ENCODE measurements at places on chromosomes 16 and 17.

DNA sequence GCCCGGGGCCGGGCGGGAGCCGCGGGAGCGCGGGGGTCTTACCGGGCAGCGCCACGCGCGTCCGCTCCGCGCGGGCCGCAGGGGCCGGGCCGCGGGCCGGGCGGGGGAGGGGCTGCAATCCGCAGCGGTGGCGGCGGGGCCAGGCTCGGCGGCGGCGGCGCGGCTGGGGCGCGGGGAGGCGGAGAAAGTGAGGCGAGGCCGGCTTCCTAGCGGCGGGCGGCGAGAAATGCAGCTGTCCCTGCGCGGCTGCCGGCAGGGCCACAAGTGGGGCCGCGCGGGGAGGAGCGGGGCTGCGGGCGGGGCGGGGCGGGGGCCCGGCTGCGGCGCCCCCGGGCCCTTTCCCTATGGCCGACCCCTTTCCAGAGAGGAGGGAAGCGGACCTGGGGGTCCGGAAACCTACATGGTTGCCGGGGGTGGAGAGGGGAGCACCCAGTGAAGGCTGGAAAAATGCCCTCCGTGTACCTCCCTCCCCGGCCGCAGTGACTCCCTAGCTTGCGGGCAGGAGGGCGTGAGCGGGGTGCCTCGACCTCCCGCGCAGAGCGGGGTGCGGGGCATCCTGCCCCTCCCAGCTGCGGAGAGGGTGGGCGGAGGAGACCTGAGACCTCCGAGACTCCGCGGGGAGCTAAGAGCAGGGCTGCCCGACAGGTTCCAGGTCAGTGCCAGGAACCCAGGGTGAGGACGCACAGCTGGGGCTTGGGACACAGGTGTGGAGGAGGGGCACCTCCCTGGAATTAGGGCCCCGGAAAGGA lies at the start of gene CUEDC1:
TSS of gene CUEDC1 (minus strand) at position 230 of the 749 bp plus-strand sequence. CDS start 69,848 bp downstream, outside the sequence.
- DNase-seq, result no peak

DNA sequence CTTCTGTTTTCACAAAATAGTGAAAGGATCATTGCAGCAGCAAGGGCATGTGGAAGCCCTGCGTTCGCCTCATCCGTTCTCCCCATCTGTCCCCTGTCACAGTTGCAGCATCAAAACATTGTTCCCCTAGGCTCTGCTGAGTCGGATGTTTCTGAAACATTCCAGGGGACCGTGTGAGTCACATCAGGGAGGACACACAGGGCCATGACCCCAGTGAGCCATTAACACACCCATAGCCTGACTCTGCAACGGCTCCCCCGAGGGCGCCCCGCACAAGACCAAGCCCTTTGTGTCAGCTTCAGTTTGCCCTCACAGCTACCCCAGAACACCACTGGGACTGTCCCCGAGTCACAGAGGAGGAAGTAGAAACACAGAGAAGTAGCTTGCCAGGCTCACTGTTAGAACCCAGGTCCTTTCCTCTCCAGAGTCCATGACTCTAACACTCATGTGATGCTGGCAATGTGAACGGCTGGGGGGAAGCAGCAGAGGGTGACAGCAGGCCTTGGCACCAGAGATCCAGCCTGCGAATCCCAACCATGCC lies 63.3 kb upstream of the HSBP1 start:
- no peak for DNase-seq

DNA sequence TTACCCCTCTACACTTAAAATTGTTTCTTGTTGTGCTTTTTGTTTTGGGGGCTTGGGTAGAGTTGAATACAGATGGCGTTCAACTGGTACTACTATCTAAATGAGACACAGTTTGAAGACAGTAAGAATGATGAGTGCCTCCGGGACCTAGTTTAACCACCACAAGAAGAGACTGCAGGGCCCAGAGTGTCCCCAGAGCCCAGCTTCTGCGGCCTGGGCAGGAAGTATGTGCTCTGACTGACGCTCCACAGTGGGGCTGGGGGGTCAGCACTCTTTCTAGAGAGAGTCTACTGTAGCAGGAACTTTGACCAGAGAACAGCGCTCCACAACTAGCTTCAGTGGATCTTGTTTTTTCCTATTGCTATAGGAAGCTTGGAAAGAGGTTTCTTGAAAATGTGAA lies 174.0 kb downstream of the VPS53 start:
- DNase-seq, result no peak

DNA sequence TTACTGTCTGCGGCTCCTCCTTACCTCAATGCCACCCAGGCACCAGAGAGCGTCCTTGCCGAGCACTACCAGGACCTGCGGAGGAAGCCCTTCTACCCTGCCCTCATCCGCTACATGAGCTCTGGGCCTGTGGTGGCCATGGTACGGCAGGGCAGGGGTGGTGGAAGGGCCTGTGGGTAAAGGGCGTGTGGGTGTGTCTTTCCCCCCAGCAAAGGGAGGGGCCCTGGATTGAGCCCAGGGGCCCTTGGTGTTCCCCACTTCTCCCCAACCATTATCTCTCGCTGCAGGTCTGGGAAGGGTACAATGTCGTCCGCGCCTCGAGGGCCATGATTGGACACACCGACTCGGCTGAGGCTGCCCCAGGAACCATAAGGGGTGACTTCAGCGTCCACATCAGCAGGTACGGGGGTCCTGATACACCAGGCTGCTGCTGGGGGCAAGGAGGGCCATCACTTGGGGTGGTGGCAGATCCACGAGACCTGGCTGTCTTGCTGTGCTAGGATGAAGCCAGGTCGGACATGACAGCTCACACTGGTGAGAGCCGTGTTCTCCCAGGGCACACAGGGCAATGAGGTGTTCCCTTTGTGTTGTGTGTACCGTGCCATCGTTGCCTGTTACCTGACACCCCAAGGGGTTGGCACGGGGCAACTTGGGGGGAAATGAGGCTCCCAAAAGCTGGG lies 2.2 kb upstream of the DECR2 start:
- no peak for DNase-seq

- peak; percentile 77 for DNase-seq
These were observed 22.8 kb upstream of the SLC47A1 start for GRCh38 chr17:19510903-19511302.

- no peak for DNase-seq
These were observed 65.7 kb upstream of the LRRC37A3 start for GRCh38 chr17:64984851-64985521.

GRCh38 chr16:5642436-5642835 lies 544.8 kb upstream of the EEF2KMT start:
- DNase-seq, result no peak

DNA sequence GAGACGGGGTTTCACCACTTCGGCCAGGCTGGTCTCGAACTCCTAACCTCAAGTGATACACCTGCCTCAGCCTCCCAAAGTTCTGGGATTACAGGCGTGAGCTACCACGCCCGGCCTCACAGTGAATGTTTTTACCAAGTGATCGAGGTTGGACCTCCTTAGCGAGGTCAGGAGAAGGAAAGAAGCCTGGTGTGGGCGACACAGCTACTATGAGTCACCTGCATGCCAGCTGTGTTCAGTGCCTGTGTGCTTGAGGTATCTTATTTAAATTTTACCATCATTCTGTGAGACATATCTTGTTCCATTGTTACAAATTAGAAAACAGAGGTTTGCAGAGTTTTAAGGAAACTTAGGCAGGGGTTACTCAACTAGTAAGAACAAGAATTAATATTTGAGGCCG lies 174.8 kb upstream of the DYNLRB2 start:
- no peak for DNase-seq

DNA sequence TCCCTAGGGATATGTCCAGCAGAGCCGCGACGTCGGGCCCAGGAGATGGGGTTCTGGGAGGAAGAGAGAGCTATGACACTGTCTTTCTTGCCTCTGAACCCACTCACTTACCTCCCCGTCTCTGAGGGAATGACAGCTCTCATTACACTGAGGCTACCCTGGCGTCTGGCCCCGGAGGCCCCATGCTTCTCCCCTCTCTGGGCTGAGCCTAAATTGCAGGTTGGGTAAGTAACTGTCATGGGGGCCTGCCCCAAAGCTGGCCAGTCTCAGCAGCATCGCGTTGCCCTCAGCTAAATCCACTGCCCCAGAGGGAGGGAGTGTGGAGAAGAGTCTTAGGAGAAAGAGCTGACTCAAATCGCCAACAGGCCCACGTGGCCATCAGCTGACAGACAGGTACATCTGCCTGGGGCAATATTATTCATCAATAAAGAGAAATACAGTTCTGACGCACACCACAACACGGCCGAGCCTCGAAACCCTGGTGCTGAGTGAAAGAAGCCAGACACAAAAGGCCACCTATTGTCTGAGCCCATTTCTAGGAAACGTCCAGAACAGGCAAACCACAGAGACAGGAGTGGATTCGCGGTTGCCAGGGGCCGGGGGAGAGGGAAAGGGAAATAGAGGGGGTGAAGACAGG lies 156.4 kb downstream of the C16orf95 start:
- DNase-seq, result no peak

DNA sequence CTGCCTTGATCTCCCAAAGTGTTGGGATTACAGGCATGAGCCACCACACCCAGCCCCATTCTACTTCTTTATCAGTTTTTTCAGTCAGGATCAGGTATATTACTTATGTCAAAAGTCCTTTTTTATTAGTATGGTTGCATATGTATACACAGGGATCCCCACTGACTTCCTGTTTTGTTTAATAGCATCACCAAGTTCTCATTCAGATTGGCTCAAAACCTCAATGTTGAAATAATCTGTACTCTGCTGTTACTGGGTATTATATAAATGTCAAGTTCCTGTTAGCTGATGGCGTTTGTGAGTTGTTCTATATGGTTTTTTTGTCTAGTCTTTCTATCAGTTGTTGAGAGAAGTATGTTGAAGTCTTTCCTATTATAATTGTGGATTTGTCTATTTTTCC lies 168.5 kb downstream of the BCAS3 start:
- DNase-seq, result no peak

DNA sequence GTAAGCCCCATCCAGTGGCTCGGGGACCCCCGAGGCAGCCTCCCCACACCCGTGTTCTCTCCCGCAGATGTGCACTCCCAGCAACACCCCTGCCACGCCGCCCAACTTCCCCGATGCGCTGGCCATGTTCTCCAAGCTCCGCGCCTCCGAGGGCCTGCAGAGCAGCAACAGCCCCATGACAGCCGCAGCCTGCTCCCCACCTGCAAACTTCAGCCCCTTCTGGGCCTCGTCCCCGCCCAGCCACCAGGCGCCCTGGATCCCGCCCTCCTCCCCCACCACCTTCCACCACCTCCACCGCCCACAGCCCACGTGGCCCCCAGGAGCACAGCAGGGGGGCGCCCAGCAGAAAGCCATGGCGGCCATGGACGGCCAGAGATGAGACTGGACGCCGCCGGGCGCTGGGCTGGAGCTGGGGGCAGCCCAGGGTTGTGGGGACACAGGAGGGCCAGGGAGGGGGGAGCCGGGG lies 5.0 kb downstream of the UBALD2 start:
- DNase-seq, result no peak

- DNase-seq, result no peak
These were observed 35.2 kb downstream of the MAP2K4 start for GRCh38 chr17:12055889-12056288.

GRCh38 chr17:80119271-80119791 lies 17.9 kb downstream of the GAA start:
- DNase-seq, result no peak

DNA sequence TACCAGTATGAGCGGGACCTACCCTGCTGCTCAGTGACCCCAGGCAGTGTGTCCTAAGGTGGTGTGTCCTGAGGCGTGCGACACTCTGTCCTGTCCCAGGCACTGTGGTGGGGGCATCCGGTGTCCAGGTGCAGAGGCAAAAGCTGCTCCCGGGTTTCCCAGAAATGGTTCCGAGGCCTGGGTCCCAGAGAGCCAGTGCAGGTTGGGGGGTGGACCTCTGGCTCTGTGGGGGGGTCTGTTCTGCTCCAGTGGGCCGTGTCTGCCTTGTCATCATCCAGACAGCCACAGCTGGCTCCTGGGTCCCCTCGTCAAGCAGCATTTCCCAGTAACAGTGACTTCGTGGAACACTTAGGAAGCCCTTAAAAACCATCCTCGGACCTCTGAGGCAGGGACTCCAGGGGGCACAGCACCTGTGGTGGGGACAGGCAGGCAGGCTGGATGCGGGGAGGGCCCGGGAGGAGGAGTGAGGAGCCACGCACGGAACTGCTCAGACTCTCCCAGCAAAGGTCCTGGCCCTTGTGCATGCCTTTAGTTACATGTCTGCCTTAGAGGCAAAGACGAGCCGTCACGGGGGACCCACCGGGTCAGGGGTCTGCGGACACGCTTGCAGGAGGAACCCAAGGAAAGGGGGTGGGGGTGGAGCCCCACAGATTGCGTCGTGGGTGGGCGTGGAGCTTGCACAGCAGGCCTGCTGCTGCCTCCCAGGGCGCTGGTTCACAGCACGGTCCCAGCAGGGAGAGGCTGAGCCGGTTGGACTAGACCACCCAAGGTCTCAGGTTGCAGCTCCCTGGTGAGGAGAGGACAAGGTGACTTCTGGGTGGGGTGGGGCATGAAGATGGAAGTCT lies 5.6 kb downstream of the SLC16A3 start:
- no peak for DNase-seq

DNA sequence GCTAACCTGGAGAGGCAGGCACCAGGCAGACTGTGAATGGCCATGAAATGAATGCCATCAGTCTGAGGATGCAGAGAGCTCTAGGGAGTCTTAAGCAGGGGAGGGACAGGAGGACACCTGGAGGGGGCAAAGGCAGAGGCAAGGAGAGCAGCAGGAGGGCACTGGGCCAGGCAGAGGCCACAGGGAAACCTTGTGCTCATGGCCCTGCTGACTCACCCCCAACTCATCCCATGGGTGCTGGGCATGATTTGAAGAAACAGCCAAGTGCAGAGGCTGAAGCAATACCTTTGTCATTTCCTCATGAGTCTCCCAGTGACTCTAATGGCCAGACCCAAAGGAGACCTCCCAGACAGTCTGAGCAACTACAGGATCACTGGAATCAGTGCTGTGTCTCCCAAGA lies 141.4 kb downstream of the TMEM132E start:
- no peak for DNase-seq

GRCh38 chr17:4247971-4248388 lies 15.8 kb downstream of the ANKFY1 start:
- no peak for DNase-seq

- DNase-seq, result no peak
These were observed 283.1 kb upstream of the TNRC6C start for GRCh38 chr17:77675411-77675810.

GRCh38 chr16:51762081-51762996 lies 611.3 kb upstream of the SALL1 start:
- DNase-seq, result peak; percentile 83

DNA sequence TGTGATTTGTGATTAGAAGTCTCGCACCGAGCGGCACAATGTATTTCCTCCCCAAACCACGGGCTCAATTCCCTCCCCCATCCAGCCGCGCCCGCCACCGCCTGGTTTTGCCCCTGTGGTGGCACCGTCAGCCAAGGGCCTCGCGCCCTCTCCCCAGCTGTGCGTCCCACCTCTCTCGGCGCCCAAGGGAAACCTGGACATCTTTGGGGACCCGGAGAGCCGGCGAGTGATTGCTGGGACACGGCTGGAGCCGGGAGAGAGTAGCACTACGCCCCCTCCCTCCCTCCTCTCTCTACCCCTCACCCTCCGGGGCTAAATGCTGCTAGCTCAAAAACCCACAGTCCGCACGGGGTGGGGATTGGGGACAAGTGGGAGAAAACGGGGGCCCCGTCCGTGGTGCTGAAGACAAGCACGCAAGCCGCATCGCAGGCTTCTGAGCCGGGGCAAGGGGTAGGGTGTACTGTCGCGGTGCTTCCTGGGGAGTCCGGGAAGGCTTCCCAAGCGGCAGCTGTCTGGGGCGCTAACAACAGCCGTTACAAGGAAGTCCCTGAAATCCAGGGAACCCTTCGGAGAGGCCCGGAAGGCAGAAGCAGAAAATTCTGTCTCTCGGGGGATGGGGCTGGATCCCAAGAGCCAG lies 1.4 kb downstream of the CBLN1 start:
- DNase-seq, result no peak

- DNase-seq, result no peak
These were observed 216.7 kb downstream of the PMP22 start for GRCh38 chr17:15048381-15048780.

GRCh38 chr16:27113341-27113841 lies 46.7 kb downstream of the C16orf82 start:
- DNase-seq, result no peak

- no peak for DNase-seq
These were observed 11.8 kb downstream of the ALDH3A2 start for GRCh38 chr17:19660219-19660870.

Measured in left renal pelvis (tissue), 4 donors.